Fibroblast of the aortic adventitia (primary cell): ENCODE measurements at places on chromosomes 7 and 10. TPM values are rescaled to one million over a fixed set of nuclear protein-coding genes. Genes with fewer than 3 reads are reported as not detected.
A peak's percentile ranks its signal among the peaks of the same experiment; 100 is the strongest.

DNA sequence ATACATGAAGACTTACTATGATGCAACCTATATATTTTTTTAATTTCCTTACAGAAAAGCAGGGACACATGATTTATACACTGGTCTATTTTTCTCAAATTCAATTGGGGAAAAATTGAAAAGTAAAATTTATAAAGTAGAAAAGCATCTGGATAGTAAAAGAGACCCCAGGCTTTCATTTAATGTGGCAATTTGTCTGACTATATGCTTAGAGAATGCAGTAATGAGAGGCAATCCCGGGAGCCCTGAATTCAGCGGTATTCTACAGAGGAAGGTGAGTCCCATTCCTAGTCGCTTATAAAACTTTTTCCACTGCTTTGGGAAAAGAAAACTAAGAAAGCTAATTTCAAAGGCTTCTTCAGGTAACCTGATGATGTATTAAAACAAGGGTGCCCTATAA is 167.1 kb downstream of the SEMA3D start:
- no peak for DNase-seq

- DNase-seq = no peak
These were observed 151.4 kb upstream of the ITGB1 start for GRCh38 chr10:33109384-33109783.

Gene ZNF212
- 5.6 and 14.3 TPM in 2 replicates for total RNA-seq

GRCh38 chr10:103921750-103922195 is 3.8 kb upstream of the STN1 start:
- peak; percentile 12 for DNase-seq

DNA sequence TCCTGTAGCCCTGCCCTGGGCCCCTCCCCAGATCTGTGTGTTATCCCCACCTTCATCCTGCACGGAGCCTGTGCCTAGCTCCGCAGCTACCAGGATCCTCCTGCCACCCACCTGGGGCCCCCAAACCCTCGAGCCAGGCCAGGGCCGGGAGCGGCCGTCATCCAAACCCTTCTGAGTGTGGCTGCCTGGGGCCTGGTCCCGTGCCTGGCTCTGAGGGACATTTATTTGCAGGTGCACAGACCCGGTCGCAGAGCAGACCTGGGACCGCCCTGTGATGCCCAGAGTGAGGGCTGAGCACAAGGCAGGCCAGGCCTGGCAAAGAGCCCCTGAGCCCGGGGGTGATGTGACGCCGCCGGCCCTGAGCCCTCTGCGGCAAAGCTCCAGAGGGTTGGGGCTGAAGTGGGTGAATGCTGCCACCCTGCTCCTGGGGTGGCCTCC is 27.4 kb upstream of the INPP5A start:
- DNase-seq = no peak

Gene CNPY1
- not detected in 2 replicates for total RNA-seq

GRCh38 chr7:134625550-134625949 is 21.1 kb upstream of the BPGM start:
- DNase-seq = peak; percentile 39

DNA sequence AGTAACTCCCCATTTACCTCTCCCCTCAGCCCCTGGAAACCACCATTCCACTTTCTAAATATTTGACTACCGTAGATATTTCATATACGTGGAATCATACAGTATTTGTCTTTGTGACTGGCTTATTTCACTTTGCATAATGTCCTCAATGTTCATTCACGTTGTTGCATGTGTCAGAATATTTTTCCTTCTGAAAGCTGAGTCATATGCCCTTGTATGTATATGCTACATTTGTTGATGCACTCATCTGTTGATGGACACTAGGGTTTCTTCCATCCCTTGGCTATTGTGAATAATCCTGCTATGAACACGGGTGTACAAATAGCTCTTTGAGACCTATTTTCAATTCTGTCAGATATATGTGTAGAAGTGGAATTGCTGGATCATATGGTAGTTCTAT is 25.8 kb upstream of the TSPAN13 start:
- no peak for DNase-seq

Gene GIMAP2
- 0.27 and 0.98 TPM in 2 replicates for total RNA-seq

Gene TRIM50
- not detected in 2 replicates for total RNA-seq

Gene RBM28
- 14.7 and 66.7 TPM in 2 replicates for total RNA-seq

Gene MEOX2
- total RNA-seq = 2.6 and 13.0 TPM in 2 replicates

Gene C10orf90
- 1.1 TPM in 1 of 2 replicates, not detected in the other for total RNA-seq

GRCh38 chr10:102003541-102003940 is 52.4 kb downstream of the ARMH3 start:
- no peak for DNase-seq

- DNase-seq = no peak
These were observed 7.4 kb downstream of the CCNY start for GRCh38 chr10:35343739-35344138.

Gene PNLIPRP2
- not detected in 2 replicates for total RNA-seq

DNA sequence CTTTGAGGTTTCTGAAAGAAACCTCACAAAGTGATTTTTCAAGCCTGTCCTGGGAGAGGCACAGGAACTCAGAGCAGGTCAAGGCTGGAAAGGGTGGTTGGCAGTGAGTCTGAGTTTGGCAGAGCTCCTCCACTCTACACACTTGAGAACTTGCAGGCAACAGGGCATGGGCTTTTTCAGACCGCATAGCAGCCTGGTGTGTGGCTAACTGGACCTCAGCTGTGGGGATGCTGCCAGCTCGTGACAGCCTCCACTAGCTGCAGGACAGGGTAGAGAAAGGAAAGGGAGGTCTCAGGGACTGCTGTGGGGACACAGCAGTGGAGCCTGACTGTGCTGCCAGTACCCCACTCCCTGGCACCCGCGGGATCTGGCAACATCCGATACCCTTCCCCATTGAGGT is 2.6 kb downstream of the CDHR1 start:
- no peak for DNase-seq

Gene C7orf57
- total RNA-seq = 0.09 TPM in 1 of 2 replicates, not detected in the other

- DNase-seq = no peak
These were observed 165.2 kb downstream of the PTEN start for GRCh38 chr10:88028654-88029053.

DNA sequence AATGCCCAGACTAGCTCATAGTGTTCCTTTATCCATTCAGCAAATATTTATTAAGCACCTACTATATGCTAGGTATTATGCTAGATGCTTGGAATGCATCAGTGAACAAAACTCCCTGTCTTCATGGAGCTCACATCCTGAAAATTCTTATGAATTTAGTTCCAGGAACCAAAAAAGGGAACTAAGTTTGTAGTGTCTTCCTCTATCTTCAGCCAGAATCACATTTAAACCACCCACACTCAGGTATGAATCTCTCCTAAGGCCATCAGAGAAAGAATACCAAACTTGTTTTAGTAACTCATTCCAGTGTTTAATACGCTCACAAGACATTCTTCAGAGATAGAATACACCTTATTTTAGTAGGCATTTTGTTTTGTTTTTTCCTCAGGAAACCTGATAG is 10.1 kb upstream of the EGR2 start:
- DNase-seq = no peak

Gene CRTAC1
- not detected in 2 replicates for total RNA-seq

DNA sequence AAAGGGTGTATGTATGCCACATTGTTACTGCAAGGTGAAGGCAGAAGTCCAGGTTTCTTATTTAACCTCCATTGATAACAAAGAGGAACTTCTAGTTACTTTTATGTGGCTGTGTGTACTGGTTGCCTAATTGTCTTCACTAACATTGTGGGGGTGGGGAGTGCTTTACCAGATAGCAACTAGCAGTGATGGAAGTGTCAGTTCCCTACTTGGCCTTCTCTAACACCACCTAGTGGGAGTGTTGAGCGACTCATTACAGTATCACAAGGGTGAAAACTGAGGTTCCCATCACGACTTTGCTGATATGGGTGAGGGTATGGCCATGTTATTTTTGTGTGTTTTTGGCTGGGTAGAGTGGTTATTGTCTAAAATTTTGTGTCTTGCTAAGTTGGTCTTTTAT is 274.4 kb downstream of the THSD7A start:
- no peak for DNase-seq

DNA sequence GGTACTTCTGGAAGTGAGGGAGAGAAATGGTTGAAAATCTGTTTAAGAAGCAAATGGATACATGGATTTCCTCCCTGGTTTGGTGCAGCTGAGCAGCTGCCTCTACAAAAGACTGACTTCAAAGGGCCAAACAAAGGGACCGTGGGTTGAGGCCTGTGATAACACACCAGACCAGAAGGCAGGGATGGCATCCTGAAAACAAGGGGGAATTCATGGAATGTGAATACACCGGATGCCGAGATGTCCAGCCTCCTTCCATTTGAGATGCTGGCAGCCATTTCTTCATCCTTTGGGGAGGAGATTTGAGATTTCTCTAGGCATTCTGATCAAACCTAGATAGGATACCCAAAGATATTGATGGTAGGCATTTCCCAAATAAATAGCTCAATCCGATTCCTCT is 36.9 kb downstream of the TAF3 start:
- DNase-seq = no peak

Gene MMP21
- total RNA-seq = 0.09 TPM in 1 of 2 replicates, not detected in the other
